ENCODE measurements at places on chromosomes 7 and 10. TPM values are rescaled to one million over a fixed set of nuclear protein-coding genes. Genes with fewer than 3 reads are reported as not detected.

The MYO3A gene
- 0.06 TPM for total RNA-seq

The LRRC27 gene
- total RNA-seq = 12.4 TPM

The NYAP1 gene
- 1.2 TPM for total RNA-seq

GRCh38 chr7:115676080-115676479 is 354.5 kb downstream of the TFEC start:
- DNase-seq = peak; percentile 31

- DNase-seq = no peak
These were observed 35.3 kb upstream of the IFRD1 start for GRCh38 chr7:112414855-112415490.

DNA sequence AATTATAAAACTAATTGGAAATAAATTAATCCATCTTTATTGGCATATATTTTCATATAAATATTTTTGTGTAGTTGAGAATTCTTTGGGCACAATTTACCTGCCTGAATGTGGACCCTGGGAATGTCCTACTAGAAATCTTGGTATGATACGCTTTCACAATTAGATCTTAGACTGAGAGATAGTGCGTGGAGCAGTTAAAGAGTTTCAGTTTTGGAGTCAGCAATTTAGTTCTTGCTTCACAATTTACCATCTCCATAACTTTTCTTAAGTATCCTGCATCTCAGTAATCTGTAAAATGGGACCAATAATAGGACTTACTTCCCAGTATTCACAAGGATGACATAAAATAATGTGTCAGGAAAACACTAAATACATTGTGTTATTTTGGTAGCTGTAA is 2.0 kb downstream of the MTPN start:
- DNase-seq = no peak

GRCh38 chr7:95608359-95609173 is 12.2 kb upstream of the PDK4 start:
- peak; percentile 96 for DNase-seq

DNA sequence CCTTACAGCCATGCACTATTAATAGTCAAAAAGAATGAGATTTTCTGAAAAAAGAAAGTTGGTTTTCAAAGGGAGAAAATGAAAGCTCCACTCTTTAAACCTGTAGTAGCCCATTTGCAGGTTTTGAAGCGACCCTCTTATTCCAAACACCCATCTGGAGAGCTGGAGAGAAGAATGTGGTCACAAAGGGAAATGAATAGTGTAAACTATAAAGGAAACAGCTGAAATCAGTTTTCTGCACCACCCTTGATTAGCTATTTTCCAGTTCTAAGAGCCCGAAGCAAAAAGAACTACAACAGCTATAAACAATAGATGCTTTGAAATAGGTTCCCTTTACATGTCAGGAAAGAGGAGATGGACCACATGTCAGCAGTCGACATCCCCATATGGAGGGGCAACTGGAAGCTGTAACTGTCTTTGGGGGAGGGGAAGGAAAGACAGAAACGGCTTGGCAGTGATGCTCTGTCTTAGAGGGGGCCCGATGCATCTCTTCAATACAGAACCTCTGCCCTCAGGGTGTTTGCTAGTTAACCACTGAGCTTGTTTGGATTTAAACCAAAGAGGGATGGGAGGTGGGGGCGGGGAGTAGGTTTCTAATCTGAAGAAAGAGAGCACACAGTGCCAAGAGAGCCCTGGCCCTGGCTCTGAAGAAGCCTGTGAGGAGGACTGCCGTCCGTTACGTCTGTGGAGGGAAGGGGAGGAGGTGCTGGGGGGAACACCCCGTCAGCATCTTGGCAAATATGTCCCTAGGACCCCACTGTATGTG is 55.3 kb downstream of the CPVL start:
- no peak for DNase-seq

DNA sequence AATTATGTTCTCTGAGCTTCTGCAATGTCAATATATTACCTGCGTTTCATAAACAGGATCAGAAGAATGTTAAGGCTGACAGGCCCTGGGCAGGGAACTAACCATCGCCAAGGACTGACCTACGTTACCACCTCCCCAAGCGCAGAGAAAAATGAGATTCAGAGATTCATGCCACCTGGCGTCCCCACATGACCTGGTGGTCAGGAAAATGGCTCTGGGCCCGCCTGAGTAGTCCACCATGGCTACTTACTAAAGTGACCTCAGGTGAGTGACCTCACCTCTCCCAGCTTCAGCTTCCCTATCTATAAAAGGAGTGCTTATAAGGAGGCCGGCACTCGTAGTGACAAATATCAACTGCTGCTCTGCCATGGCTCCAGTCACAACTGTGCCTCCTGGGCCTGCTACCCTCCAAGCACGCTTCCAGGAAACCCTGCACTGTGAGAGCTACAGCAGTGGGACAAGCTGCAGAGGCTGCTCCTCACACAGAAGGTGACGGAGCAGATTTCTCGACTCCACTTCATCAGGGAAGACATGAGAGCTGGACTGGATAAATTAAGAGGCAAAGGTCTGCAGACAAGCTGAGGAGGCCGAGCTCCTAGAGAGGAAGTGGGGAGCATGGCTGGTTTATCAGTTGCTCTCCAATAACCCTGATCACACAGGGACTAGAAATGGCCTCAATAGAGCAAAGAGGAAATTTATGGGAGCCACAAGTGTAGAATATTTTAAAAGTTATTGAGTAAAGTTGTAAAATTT is 103.0 kb downstream of the RNF216 start:
- DNase-seq = no peak

Data from mucosa of gallbladder (tissue), 1 donor.